CD4-positive, alpha-beta T cell treated with Interferon alpha-2 for 1 hour (primary cell): ENCODE measurements at places on chromosomes 12 and 14.

GRCh38 chr12:19496219-19496878 is 57.1 kb downstream of the AEBP2 start:
- no peak for DNase-seq

GRCh38 chr12:67430708-67431335 is 161.7 kb downstream of the CAND1 start:
- DNase-seq, result no peak

DNA sequence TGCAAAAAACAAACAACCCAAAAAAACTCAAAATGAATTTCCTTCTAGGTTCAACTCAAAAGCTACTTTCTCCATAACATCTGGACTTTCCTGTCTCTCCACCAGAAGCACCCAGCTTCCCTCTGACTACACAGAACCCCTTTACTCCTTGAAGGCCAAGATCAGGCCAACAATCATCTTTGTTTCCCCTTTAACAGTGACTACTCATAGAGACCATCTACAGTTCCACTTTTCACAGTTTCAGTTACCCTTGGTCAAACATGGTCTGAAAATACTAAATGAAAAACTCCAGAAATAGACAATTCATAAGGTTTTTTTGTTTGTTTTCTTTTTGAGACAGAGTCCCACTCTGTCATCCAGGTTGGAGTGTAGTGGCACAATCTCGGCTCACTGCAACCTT is 11.8 kb downstream of the GCH1 start:
- DNase-seq, result no peak

DNA sequence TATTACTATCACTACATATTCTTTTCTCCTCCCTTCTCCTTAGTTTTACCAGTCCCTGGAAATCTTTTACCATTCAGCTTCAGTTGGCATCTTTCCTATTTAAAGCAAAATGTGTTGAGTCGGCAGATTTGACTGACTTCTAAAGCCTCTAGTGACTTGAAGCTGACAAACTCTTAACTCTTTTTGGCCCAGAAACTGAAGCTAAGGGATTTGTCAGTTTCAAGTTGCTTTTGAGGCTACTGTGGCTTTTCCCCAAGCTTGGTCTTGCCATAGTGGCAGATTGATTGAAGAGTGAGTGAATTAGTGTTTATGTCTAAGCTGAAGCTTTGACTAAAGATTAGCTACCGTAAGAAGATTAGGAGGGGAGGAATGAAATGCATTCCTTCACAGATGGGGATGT is 104.0 kb downstream of the ETNK1 start:
- DNase-seq, result no peak
